ENCODE measurements at places on chromosomes 11 and 22.

DNA sequence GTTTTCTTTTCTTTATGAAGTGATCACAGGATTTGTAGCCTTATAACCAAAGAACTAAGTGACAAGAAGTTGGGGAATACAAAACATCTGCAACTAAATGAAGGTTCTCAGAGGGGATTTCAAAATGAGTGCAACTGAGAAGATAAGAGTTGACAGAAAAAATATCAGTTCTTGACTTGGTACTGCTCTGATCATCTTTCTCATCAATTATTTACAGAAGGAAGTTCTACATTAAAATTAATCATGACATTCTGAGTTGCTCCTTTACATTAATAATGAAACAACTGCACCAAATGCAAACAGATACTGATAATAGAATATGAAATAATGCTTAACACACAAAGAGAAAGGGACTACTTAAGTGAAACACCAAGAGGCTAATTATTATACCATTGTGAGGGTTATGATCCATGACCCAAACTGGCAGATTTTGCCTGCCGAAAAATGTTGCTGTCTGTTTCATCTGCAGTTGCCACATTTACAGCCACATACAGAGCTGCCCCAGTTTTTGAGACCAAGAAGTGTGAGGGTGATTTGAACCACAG lies 561.9 kb upstream of the ANO5 start:
- no peak for DNase-seq

- no peak for DNase-seq
Measured at GRCh38 chr11:45949992-45950407, 27.5 kb downstream of the LARGE2 start.

DNA sequence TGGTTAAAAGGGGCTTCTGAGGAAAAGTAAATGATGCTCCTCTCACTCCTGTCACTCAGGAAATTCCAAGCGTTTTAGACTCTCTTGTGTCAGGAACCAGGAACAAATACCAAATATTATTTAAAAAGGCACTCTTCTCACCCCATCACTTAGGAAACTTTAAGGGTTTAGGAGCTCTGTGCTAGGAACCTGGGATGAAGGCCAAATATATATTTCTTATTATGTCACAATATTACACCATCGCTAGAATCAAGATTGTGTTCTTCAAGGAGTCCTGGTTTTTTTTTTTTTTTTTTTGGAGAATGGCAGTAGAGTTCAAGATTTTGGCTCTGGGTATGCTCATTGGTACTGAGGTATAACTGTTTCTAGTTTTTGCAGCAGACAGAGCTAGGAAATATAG lies 79.0 kb upstream of the HEPHL1 start:
- DNase-seq: no peak

GRCh38 chr11:26572770-26573402 lies 823 bp upstream of the MUC15 start:
- DNase-seq: no peak

GRCh38 chr11:33451364-33451763 lies 194.2 kb downstream of the HIPK3 start:
- no peak for DNase-seq

- DNase-seq: no peak
Measured at GRCh38 chr22:32164075-32164860, 5.2 kb upstream of the C22orf42 start.

DNA sequence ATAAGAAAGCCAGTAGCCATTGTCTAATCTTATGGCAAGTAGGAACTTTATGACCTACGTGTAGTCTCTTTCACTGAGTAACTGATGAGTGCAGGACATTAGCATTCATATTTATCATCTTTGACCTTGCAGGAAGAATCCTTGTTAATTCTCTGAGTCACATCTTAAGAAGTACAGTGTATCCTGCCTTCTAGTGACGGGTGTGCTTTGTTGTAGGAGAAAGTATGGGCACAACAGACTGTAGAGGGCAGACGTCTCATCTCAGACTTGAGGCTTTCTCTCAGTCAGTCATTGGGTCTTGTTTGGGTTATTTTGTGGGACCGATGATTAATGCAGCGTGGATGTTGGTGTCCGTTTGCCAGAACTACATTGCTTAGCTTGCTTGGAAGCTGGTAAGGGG lies 6.8 kb downstream of the RNF214 start:
- no peak for DNase-seq

- DNase-seq: no peak
Measured at GRCh38 chr22:44261861-44262595, 50.7 kb downstream of the SHISAL1 start.

DNA sequence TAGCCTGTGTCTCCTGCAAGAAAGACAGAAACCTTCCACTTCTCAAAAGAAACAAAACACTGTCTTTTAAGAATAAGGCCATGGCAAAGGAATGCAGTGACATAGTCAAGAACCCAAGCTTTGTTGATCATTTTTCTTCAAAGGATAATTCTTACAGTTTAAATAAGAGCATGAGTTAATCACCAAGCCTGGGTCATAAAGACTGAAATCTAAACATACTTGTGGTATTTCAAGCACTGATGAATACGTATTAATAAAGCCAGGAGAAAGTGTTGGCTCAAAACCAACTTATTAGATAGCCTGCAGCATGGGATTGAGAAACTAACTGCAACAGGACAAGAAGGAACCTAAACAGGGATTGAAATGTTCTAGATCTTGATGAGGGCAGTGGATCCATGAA lies 143.3 kb upstream of the MTNR1B start:
- no peak for DNase-seq

DNA sequence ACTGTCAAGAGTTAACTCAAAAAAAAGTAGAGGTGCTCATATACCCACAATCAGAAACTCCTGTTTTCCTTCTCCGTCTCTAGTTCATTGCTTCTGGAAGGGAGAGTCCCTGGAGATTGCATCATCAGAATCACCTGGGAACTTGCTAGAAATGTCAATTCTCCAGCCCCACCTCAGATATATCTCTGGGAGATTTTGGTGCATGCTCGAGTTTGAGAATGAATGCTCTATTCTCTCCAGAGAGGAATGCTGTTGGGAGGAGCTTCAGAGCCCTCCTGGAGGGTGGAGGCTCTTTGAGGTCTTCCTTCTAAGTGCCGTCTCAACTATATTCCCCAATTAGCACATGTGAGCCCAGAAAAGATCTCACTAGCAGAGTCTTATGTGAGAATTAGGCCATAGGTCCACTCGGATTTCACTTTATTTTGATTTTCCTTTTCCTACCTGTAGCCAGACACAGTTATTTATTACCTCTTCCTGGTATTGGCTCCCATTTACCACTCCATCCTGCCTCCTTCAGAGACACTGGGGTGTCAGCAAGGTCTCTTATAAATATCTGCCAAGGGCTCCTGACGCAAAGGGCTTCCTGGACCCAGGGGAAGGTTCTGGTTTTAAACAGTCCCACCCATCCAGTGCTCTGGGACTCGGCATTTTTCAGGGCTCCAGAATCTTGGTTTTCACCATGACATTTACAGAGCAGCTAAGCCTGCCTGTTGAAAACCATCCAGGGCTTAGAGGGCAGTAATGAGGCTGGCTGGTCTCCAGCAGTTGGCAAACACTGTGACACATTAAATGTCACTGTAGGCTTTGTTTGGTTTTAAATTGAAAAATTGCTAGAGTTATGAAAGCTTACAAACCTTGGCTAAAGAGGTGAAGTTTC lies 136.2 kb downstream of the CD44 start:
- no peak for DNase-seq

DNA sequence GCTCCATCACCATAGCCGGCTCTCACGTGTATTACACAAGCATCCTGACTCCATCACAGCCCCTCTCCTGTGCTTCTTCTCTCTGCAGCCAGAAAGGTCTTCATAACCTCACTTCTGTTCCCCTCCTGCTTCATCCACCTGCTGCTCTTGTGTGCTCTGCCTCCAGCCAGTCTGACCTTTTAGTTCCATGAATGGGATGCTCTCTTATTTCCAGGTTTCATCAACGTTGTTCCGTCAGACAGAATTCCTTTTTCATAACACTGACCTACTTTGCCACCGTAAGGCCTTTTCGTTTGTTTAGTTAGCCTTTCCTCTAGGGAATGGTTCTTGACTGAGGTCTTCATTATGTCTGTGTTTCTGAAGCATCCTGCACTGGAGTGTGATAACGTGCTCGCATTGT lies 18.8 kb downstream of the GRAMD1B start:
- DNase-seq: no peak

DNA sequence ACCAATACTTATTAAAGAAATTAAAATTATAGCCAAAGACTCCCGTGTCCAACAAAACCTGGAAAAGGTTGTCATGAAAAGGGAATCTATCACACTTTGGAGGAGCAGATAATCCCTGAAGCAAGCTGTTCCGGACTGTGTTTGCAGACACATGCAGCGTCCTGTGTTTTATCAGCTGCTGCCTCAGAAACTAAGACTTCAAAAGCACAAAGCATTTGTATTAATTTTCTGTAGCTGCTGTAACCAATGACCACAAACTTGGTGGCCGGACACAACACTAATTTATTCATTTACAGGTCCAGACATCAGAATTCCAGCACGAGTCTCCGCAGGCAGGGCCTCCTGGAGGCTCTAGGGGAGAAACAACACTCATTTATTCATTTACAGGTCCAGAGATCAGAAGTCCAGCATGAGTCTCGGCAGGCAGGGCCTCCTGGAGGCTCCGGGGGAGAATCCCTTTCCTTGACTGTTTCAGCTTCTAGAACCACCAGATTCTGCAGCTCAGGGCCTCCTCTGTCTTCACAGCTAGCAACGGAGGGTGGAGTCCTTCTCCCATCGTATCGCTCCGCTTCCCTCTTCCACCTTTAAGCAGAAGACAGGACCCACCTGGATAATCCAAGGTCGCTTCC lies 465.3 kb downstream of the BRD1 start:
- DNase-seq: no peak

DNA sequence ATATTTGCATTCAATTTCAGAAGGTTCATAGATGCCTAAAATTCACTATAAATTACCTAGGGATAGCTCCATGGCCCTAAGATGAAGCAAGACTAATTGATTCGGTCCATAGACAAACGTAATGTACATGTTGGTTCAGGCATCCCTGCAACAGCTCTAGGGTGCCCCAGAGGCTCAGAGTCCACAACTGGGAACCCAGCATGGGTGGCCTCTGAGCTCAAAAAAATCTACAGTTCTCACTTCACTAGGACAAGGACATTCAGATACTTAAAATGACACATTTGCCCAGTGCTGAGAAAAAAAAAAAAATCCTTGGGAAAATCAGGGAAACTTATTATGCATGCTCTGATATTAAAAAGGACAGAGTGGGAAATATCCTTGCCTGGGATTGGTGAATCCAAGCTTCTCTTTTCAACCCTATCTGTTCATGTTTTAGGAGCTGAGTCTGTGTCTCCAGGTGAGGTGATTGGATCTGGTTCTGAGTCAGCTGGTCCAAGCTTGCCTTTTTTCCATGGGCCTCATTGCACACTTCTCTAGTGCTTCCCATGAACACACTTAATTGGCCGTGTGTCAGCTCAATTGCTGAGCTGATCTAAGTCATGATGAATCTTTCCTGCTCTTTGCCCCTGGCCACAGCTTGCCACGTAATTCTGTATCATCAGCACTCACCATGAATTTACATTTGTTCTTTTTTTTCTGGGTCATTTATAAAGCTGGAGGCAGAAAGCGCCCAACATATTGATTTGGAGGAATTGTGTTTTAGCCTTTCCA lies 116.3 kb upstream of the RCN1 start:
- DNase-seq: no peak

GRCh38 chr11:134945993-134946392 lies 534.0 kb upstream of the B3GAT1 start:
- DNase-seq: no peak

DNA sequence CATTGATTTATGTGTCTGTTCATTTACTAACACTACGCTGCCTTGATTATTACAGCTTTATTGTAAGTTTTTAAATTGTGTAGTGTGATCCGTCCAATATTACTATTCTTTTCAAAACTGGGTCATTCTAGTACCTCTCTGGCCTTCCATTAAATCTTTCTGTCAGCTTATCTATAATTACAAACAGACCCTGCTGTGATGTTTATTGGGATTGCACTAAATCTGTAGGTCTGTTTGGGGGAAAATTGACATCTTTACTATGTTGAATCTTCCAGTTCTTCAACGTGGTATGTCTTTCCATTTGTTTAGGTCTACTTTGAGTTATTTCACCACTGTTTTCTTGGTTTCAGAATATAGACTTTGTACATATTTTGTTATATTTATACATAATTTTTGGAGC lies 15.6 kb downstream of the CABIN1 start:
- no peak for DNase-seq

GRCh38 chr11:63913866-63914830 lies 2.8 kb downstream of the RCOR2 start:
- DNase-seq: no peak

DNA sequence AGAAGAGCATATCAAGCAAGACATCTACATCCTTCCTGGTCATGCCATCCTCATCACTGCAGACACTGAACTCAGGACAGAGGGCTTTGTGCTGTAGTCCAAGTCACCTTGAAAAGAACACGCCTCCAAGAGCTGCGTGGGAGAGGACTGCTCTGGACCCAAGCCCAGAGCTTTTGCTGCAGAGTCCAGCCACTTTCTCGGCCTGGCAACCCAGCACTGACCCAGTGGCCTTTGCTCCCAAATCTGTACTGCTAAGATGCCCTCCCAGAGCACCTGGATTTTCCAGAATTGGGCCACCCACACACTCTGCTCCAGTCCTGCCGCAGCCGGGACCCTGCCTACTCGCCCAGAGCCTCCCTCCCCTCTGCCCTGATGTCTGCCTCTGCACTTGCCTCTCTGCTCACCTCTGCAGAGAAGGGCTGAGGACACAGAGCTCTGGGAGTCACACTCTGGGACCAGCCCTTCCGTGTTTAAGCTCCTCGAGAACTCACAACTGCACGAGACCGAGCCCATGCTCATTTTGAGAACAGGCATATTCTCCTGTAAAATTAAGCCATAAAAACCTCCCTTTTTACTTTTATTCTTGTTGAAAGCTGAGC lies 83.8 kb upstream of the CSNK2A3 start:
- DNase-seq: no peak

GRCh38 chr22:37639771-37640590 lies 512 bp downstream of the SH3BP1 start:
- DNase-seq: no peak

GRCh38 chr11:62553080-62553838 lies 6.7 kb upstream of the AHNAK start:
- DNase-seq: no peak

DNA sequence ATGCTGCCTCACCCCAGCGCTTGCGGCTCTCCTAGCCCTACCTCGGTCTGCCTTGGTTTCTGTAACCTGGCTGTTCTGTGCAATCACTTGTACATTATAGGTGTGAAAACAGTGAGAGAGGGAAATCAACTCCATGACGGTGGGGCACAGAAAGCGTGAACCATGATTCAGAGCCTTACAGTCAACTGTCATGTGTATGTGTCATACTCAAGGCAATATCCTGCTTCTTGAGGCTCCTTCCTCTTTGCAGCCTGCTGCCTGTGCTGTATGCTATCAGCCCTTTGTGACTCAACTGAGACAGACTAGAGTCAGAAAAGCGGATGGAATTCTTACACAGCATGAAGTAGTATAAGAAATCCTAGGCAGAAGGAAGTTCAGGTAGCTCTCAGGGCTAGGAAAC lies 2.1 kb downstream of the NRIP3 start:
- DNase-seq: no peak

DNA sequence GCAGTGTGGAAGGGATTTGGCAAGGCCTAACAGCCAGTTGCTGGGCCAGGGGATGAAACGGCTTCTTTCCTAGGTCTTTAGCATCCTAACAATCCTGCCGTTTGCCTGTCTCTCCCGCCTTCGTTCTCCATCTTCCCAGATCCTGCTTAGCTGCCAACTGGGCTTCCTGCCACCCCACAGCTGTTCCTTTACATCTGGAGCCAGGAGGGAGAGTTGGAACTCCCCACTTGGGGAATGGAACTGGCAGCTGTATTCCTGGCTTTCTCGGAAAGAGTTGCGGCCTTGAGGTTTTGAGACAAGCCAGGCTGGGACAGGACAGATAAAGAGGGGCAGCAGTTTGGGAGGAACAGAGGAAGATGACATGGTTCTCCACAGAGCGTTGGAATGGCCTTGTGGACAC lies 59.6 kb downstream of the ST3GAL4 start:
- no peak for DNase-seq
